Stimulated activated CD8-positive, alpha-beta memory T cell treated with anti-CD3 and anti-CD28 coated beads, Interleukin-4, amount 100 ng/mL, for 48 hours (primary cell): ENCODE measurements at places on chromosomes 11 and 22.

DNA sequence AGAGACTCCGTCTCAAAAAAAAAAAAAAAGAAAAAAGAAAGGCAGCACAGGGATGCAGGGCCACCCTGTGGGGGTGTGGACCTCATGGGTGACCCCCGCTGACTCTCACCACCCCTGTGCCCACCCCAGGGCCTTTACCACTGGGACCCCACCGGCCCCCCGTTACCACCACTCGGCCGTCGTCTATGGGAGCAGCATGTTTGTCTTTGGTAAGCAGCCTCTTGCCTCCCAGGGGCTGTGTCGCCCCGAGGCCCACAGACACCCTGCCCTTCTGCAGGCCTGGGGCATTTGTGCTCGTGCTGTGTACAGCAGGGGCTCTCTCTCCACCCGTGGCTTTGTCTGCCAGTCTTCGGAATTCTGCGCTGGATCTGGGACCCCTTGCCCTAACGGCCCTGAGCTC lies 5.3 kb downstream of the LZTR1 start:
- no peak for DNase-seq

DNA sequence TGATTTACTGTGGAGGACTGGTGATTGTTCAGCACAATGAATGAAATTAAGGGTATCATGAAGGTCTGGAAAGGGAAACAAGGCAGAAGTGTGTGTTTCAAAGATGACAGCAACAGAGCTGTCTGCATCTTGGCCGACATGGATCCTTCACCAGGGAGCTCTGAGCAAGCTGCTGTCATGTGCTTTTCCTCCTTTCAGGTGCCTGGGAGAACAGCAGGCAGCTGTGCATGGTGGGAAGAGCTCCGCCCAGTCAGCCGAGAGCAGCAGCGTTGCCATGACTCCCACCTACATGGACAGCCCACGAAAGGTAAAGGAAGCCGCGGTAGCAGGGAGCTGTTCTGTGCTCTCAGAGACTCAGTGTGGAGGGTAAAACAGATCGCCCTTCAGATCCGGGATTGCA lies 87.1 kb upstream of the YWHAH start:
- no peak for DNase-seq

GRCh38 chr11:45715418-45715817 lies 50.0 kb upstream of the CHST1 start:
- no peak for DNase-seq

DNA sequence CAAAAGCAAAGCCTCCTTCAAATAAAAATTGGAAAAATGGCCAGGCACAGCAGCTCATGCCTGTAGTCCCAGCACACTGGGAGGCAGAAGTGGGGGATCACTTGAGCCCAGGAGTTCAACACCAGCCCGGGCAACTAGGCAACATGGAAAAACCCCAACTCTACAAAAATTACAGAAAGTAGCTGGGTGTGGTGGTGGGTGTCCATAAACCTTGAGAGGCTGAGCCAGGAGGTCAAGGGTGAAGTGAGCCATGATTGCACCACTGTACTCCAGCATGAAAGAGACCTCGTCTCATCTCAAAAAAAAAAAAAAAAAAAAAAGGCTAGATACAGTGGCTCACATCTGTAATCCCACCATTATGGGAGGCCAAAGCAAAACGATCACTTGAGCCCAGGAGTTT lies 22.3 kb downstream of the DDX6 start:
- DNase-seq = no peak

- peak; percentile 18 for DNase-seq
Measured at GRCh38 chr22:21451545-21452520, 15.4 kb upstream of the TMEM191C start.

GRCh38 chr11:17878743-17879142 lies 134.1 kb downstream of the SERGEF start:
- DNase-seq = no peak

GRCh38 chr22:46480396-46480795 lies 57.0 kb downstream of the CELSR1 start:
- DNase-seq = no peak

- peak; percentile 43 for DNase-seq
Measured at GRCh38 chr11:46381819-46382645, 563 bp downstream of the MDK start.

GRCh38 chr22:35150183-35151107 lies 84.5 kb downstream of the ISX start:
- peak; percentile 83 for DNase-seq

DNA sequence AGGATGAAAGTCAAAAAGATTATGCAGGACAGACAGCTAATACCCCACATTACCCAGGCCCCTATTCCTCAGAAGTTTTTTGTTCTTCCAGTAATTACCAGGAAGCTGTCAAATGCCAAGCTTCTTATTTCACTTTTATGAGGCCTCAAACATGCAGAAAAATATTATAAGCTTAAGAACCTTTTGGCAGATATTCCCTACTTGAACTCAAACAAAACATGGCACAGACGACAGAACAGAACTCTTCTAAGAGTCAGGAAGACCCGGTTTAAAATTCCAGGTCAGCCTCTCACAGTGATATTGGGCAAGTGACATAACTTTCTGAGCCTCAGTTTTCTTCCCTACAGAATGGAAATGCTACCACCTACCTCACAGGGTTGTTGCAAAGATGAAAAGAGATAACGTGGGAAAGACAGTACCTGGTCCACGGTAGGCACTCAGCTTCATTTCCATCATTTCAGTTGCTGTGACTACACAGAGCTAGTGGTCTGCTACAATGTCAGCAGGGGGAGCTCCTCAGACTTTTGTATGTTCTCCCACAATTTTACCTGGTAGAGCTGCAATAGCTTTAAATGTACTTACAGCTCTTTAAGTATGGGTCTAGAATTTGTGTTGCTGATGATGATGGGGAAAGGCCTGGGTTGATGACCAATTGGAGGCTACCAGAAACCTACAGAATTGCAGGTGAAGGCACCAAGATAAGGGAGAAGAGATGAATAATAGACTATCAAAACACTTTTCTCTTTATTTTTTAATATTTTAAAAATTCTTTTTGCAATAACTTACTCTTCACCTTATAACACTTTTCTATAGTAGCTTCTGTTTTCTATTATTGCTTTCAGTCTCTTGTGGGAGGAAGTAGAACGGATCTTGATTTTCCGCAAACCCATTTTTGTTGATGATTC lies 98.3 kb upstream of the CHRM4 start:
- DNase-seq = peak; percentile 31

GRCh38 chr11:114496915-114497314 lies 57.6 kb downstream of the REXO2 start:
- DNase-seq = no peak

GRCh38 chr11:44388828-44389657 lies 79.1 kb upstream of the ALX4 start:
- no peak for DNase-seq

DNA sequence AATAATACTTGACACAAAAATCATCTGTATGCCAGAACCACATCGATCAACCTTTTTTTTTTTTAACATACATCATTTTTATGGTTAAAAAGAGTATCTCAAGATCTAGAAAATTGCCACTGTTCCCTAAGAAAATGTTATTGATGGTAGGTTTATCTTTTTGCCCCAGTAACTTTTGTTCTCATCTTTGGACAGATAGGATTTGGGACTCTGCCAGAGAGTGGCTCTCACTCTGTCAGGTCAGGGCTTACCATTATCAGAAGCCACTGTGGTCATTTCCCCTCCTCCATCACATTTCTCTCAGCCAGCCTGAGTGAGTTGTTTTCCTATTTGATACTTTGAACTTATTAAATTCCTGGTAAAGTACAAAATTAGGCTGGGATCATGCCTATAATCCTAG lies 47.9 kb upstream of the YWHAH start:
- DNase-seq = no peak

DNA sequence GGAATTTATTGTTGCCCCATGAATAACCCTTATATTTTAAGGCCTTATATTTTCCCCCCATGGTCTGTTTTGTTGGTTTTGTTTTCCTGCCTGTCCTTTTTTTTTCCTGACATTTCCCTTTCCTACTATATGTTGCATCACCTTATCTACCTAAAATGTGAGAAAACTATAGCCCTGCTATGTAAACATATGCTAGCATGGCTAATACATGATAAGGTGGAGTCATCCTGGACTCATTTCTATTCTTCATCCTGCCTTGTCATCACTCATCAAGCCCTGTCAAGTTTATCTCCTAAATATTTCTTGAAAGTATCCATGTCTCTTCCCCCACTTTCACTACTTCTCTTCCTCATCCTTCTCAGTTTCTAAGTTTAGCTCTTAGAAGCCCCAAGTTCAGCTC lies 2168.8 kb upstream of the RAG2 start:
- DNase-seq = no peak

GRCh38 chr22:35631597-35631996 lies 14.5 kb upstream of the MB start:
- DNase-seq = peak; percentile 66

GRCh38 chr11:102158164-102158735 lies 48.0 kb downstream of the YAP1 start:
- DNase-seq = no peak

GRCh38 chr11:128515826-128516778 lies 71.3 kb downstream of the ETS1 start:
- no peak for DNase-seq

DNA sequence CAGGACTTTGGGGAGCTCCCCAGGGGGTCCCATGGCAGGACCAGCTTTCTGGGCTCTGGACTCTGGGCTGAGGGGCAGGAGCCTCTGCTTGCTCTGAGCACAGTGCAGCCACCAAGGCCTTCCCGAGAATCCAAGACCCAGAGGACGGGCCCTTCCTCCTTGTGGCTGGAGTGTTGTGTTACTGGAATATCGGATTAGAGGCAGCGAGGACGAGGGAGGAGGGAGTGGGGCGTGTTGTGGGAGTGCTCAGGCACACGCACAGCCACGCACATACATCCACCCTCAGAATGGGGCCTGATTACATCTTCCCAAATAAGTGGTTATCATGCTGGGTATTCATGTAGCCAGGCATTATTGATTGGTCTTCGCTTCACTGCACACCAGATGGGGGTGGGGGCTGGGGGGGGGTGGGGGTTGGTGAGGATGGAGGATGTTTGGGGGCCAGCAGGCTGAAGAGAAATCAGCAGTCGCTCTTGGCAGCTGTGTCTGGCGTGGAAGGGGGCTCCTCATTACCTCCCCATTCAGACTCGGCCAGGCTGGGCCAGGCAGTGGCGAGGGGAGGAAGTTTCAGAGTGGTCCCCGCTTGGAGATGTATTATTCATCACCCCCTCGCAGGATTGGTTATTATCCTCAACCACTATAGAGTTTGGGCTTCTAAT lies 120.9 kb downstream of the ST3GAL4 start:
- DNase-seq = no peak

DNA sequence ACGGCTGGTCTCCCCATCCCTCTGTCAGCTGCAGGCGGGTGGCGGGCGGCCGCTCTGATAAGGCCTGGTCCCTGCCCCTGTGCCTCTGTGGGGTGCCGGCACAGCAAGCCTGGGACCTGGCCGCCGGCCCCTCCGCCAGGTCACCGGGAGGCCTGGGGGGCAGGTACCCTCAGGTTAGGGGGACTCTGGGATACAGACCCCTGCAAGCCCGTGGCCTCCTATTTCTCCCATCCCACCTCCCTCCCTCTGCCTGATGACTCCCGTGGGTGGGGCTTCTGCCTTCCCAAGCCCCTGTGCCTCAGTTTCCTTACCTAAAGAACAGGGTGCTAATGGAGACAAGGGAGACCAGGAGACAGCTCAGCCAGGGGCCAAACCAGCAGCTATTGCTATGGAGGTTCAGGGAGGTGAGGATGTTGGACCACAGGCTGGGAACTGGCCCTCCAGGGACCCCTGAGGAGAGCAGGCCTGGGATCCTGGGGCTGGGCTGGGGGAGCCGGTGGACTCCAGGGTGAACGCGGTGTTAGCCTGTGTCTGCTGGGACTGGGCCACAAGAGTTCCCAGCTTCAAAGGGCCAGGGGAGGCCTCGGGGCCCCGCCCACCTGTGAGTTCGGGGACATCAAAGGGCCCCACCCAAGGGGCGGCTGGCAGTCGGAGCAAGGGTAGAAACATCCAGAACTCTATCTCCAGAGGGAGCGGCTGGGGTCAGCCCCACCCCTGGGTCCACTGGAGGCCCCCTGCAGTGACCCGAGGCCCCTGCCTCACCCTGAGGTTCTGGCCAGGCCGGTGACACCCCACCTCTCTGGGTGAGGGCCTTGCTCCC lies 32.0 kb upstream of the TH start:
- DNase-seq = no peak

DNA sequence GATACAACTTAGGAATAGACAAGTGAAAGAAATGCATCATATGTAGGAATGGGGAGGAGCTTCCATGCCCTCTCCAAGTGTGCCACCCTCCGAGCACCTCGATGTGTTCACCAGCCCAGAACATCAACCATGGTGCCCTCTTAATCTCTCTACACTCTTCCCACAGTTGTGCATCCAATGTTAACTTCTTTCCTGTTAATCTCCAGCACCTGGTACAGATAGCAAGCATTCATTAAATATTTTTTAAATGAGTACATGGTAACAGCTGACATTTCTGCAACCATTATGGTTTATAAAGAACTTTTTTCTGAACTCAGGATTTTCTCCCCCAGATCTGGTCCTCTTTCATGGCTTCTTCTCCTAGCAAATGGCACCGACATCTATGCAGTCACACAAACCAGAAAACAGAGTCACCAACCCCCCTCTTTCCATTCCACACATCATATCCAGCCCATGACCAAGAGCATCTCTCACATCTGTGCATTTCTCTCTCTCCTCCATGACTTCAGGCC lies 118.1 kb upstream of the CLPB start:
- no peak for DNase-seq

GRCh38 chr22:49253656-49254055 lies 574.0 kb downstream of the BRD1 start:
- no peak for DNase-seq

DNA sequence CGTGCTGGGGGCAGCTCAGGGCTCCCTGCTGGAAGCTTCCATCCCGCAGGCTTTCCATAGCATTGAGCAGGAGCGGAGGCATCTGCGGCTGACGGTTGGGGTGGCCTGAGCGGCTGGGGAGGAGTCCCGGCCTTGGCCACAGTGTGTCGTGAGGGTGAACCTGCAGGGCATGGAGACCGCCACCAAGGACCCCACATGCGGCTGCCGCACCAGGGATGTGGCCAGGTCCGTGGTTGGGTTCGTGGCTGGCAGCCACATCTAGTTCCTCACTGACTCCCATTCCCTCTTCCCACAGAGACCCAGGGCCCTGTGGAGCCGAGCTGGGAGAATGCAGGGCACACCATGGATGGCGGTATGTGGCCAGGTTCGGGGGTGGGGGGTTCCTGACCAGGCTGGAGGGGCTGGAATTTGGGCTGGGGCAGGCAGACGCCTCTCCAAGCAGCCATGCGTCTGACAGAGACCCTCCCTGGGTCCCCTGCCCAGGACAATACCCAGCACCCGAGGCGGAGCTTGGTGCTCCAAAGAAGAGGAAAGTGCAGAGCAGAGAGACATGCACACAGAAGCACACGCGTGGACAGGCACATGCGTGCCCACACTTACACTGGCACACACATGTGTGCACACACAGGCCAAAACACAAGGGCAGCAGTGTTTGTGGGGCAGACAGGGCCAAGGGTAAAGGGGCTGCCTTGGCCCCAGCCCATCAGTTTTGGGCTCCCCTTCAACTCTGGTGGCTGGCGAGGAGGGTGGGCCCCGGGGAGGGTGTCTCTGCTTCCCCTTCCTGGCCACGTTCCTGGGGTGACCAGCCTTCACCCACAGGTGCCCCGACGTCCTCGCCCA lies 2.7 kb downstream of the MUC5B start:
- DNase-seq = no peak
